ENCODE measurements at places on chromosomes 4 and X.

DNA sequence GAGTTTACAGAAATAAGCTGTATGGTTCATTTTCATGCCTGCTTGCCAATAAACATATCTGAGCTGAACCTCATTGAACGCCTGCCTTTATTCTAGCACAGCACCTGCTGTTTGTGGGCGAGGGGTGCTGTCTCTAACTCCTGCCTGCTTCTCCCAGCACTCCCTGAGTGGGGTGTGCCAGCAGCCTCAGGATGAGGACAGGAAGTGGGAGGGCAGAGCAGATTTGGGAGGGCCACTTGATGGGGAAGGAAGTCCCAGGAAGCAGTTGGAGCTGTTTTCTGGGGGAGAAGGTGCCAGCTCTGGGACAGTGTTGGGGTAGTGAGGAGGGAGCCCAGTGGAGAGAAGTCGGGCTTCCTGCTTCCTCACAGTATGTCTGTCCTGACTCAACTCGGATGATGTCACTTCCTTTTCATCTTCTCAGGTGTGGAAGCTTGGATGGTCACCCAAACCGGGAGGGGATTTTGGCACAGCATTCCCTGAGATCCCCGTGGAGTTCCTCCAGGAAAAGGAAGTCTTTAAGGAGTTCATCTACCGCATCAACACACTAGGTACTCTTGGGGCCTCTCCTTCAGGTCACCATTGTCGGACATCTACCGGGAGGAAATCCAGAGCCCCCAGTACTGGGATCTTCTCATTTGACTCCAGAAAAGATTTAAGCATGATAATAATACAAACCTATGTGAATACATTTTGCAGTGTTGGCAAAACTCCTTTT lies 29.0 kb upstream of the MSANTD1 start:
- DNase-seq, result no peak

GRCh38 chrX:40721489-40722106 lies 13.7 kb downstream of the MED14 start:
- no peak for DNase-seq

GRCh38 chrX:136397001-136397400 lies 90.7 kb upstream of the BRS3 start:
- no peak for DNase-seq

GRCh38 chr4:110020646-110021443 lies 108.2 kb downstream of the EGF start:
- DNase-seq, result no peak

- DNase-seq, result no peak
Measured at GRCh38 chrX:100407784-100408712, 2.0 kb downstream of the PCDH19 start.

DNA sequence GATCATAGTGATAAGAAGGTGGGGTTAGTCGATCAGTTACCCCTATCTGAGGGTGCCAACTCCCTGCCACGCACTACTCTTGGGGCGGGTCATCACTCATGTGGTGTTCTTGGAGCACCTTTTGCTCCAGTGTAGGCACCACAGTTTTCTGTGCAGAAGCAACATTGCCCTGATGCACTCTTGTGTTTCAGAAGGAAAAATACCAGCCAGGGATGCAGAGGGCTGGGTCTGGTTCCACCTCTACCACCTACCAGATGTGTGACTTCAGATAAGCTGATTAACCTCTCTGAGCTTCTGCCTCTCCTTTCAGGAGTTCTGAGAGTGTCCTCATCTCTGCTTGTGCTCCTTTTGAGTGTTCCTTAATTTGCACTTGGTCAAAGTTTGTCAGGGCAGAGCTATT lies 29.9 kb upstream of the PROM1 start:
- DNase-seq, result no peak

DNA sequence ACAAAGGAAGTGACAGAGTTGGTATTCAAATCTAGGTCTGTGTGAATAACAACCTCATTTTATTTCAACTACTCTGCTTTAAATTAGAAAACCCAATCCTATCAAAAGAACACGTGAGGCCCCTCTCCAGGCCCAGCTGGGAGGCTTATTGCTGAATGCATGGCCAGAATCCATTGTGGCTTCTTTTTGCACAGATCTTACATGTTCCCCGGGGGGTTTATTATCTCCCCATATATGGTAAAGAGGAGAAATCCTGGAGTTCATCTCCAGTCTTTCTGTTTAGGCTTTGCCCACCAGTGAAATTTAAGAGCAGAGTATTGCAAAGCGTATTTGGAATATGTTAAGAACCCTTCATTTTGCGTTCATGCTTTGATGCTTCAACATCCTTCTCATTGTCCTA lies 655.6 kb downstream of the IL1RAPL1 start:
- DNase-seq, result no peak

DNA sequence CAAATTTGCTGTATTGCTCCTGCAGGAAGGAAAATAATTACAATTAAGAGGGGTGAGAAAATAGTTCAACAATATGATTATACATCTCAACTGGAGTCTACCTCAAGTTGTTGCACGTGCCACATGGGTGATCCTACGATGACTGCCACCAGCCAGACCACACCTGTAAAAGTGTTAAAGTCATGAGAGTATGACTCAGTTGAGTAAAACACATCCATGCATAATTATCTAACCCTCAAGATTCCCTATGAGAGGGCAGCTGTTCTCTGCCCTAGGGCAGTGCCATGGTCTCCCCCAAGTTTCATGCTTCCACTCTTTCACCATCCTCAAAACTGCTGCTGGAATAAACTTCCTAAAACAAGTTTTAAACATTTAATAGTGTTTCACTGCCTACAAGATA lies 44.1 kb downstream of the QRFPR start:
- DNase-seq, result no peak

All from stimulated activated CD4-positive, alpha-beta T cell treated with anti-CD3 and anti-CD28 coated beads, TNF-alpha, amount 100 ng/mL, for 4 hours (primary cell).